Activated T-cell treated with anti-CD3 and anti-CD28 coated beads for 1 hour (primary cell): ENCODE measurements at places on chromosomes 16 and 17.
A peak's percentile ranks its signal among the peaks of the same experiment; 100 is the strongest.

DNA sequence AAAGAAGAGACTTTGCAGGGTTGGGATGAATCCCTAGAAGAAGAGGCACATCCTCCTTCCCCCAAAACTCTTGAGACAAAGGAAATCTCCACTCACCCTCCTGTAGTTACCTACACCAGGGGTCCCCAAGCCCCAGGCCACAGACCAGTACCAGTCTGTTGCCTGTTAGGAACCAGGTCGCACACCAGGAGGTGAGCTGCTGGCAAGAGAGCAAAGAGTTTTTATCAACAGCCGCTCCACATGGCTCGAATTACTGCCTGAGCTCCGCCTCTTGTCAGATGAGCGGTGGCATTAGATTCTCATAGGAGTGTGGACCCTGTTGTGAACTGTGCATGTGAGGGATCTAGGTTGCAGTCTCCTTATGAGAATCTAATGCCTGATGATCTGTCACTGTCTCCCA lies 98.9 kb downstream of the CCT6B start:
- DNase-seq, result no peak

DNA sequence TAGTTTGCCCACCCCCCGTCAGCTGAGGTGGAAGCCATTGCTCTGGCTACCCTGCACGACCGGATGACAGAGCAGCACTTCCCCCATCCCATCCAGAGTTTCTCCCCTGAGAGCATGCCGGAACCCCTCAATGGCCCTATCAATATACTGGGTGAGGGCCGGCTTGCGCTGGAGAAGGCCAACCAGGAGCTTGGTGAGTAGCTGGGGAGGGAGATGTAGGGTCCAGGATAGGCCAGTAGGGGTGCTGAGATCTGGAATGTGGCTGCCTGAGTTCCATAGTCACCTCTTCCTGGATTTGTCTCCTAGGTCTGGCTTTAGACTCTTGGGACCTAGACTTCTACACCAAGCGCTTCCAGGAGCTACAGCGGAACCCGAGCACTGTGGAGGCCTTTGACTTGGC lies 6.4 kb downstream of the PFAS start:
- DNase-seq, result no peak

DNA sequence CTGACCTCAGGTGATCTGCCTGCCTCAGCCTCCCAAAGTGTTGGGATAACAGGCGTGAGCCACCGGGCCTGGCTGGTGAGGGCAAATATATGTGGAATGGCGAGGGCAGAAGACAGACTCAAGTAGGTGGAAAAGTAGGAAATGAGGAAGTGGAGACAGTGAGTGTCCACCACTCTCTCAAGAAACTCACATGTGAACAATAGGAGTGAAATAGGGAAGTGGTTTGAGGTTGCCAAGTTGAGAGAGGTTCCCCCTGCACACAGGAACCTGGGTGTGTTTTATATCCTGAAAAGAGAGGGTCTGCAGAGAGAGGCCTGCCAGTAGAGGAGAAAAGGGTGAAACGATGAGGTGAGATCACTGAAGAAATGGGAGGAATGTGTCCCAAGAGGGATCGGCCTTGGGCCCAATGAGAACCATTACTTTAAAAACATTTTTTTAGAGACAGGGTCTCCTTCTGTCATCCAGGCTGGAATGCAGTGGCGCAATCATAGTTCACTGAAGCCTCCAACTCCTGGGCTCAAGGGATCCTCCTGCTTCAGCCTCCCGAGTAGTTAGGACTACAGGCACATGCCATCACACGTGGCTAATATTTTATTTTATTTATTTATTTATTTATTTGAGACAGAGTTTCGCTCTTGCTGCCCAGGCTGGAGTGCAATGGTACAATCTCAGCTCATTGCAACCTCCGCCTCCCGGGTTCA lies 17.1 kb upstream of the CORO1A start:
- no peak for DNase-seq

GRCh38 chr16:8920645-8921346 lies 38.6 kb downstream of the LITAFD start:
- DNase-seq, result no peak

- DNase-seq, result no peak
Observed at GRCh38 chr16:84460406-84461028, 43.9 kb downstream of the MEAK7 start.

DNA sequence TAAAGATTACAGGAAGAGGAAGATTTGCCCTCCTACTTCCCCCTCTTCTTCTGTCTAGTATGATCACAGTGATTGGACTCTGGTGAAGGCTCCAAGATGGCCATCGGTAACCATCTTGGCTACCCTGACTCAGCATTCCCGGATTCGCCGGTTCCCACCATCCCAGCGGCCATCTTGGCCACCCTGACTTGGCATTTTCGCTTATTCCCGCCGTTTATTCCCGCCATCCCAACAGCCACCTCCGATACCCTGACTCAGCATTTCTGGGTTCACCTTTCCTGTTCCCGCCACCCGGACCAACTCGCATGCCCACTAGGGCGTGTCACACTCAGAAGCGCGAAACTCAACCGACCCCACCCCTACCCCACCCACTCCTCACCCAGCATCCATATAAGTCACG lies 95.4 kb upstream of the GRIN2A start:
- no peak for DNase-seq

- DNase-seq, result no peak
Observed at GRCh38 chr17:39352511-39352910, 48.9 kb downstream of the FBXL20 start.

DNA sequence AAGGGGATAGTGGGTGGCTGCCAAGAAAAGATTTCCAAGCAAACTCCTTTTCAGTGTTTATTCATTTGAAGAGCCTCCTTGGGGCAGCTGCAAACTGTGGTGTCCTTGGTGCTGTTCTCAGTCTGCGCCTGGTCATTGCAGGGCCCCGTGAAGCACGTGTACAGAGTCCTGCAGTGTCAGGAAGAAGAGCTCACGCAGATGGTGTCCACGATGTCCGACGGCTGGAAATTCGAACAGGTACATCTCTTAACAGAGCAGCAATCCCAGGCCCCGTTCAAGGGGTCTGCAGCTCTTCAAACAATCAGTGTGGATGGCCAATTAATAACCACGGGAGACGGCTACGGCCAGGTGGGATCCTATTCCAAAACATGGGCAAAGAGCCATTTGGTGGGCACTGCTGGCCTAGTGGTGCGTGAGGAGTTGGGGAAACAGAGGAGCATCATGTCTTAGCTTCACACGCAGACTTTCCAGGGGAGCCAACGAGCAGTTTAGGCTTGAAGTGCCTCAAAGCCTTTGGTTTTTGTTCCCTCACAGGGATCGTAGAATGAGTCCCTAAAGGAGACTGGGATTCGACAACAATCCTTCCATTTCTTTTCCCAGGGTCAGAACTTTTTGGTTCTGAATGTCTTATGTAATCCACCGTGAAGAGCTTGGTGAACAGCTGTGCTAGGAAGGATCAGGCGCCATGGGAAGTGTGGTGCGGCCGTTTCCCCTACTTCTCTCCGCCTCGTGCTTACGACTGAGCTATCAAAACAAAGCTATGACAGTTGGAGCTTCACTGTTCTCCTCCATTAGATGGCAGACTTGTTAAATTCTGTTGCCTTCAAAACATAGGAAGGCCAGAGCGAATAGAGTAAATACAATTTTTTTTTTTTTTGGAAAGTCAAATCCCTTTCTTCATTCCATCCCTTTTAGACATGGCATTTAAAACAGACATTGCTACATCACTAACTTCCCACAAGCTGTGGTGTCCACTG lies 12.6 kb downstream of the KCTD2 start:
- DNase-seq, result no peak

- no peak for DNase-seq
Observed at GRCh38 chr16:84557504-84557903, 53.0 kb upstream of the MEAK7 start.

DNA sequence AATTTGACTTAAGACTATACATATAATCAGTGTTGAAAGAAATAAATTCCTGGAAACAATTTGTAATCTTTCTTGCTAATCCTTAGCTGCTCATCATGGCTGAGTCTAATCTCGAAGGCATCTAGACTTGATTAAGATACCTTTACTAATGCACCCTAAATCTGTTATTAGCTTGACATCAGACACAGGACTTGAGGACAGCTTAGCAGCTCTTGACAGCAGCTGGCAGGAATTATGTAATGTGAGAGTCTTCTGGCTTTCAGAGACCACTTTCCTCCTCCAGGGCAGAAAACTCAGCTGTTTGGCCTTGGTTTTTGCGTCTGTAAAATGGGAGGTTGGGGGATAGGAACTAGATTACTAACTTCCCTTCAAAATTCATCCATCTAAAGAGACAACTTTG lies 7.1 kb upstream of the MPP2 start:
- DNase-seq, result no peak

DNA sequence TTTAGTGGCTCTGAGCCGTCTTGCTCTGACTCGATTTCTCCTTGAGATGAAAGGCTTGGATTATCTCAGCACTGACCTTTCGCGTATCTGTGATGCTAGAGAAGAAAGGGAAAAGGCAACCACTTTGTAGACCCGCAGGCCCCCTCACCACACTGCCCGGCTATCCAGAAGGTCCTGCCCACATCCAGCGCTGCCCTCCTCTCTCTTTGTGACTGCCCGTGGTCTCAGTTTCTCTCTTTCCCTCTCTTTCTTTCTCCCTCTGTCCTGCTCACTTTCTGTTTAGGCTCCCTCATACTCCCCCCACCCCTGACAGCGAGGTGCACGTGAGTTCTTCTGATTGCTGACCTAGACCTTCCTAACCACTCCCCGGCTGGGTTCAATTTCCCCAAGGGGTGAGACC lies 12.8 kb upstream of the TBX21 start:
- no peak for DNase-seq

- no peak for DNase-seq
Observed at GRCh38 chr17:65219124-65219523, 82.0 kb downstream of the RGS9 start.

DNA sequence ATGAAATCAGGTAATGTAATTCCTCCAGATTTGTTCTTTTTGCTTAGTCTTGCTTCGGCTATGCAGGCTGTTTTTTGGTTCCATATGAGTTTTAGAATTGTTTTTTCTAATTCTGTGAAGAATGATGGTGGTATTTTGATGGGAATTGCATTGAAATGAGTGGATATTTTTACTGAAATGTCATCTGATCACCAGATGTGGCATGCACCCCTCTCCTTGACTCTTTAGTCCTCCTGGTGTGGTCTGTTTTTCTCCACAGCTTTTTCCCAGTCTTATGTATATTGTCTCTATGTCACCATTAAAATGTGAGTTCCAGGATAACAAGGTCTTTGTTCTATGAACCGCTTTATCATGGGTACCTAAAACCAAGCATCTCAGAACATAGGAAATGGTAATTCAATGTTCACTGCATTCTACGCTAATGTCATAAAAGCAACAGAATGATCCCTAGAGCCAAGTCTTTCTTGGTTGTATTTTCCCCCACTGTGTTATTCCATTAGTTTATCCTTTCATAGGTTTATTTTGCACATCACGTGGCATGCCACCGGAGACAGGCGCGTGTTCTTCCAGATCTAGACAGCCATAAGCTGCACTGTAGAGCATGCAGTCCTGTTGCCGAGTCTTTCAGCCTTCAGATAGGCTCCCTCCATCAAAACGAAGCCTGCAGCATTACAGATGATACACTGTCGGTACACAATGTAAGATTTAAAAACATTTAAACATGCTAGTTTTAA lies 172.5 kb downstream of the RPTOR start:
- DNase-seq, result no peak

DNA sequence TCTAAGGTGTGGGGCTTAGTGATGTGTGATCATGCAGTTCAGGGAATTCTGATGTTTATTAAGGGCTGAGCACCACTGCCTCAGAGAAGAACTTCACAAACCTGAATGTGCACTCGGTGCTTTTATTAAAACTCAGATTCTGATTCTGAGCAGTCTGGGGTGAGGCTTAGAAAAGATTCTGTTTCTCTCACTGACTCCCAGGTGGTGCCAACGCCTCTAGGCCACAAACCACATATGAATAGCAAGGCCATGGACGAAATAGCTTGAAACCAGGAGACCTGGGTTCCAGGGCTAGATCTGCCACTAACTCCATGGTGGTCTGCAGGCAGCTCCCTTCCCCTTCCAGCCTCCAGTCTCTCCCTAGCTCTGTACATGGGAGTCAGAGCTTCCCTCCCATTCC lies 169.1 kb downstream of the HS3ST3B1 start:
- DNase-seq, result no peak

DNA sequence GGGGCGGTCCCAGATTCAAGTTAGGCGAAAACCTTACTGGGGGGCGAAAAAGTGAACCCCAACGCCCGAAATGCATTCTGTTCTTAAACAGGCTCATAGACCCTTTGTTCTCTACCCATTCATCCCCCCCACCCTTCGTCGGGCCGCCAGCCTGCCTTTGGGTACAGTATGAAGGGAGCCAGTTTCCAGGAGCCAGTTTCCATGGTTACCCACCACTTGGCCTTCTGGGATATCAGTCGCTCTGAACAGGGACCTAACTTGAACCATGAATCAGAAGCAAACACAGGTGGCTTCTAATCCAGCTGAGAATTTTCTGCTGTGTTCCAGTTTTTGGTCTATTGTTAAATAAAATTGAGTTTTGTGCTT lies 532 bp downstream of the DHX40 start:
- peak; percentile 13 for DNase-seq

GRCh38 chr17:35765086-35765710 lies 4.5 kb downstream of the C17orf50 start:
- DNase-seq, result no peak

- no peak for DNase-seq
Observed at GRCh38 chr16:86089334-86089900, 190.5 kb downstream of the IRF8 start.

DNA sequence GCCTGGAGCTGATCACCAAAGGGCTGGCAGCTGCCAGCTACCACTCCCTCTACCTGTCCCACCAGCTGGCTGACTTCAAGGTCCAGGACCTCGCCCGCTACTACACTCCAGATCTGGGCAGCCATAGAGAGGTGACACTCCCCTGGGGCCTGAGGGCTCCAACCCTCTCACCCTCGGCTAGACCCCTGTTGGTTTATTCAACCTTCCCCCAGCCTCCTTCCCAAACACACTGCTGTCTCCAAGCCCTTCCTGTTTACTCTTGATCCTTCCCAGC lies 18.0 kb downstream of the ALOX12B start:
- no peak for DNase-seq

- DNase-seq, result no peak
Observed at GRCh38 chr16:56050916-56051315, 140.4 kb upstream of the GNAO1 start.

DNA sequence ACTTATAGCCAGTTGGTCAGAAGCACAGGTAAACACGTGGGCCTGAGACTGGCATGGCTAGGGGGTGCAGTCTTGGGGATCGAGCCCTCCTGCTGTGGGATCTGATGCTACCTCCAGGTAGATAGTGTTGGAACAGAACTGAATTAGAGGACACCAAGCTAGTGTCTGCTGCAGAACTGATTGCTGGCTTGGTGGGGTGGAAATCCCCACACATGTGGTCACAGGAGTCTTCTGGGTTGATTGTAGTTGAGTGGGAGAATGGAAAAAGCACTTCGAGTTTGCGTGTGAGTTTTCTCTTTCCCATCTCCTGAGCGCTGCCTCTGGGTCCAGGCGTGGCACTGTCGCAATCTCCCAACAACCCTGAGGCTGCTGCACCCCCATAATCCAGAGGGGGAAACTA lies 8.0 kb upstream of the SPATA32 start:
- no peak for DNase-seq

- DNase-seq, result peak; percentile 60
Observed at GRCh38 chr17:45261577-45262515, at the start of gene SPATA32. Gene SPATA32, minus strand, starts transcription at chr17:45262094. Its CDS starts 78 bp downstream, at chr17:45262016.

- no peak for DNase-seq
Observed at GRCh38 chr17:17028059-17028877, 14.0 kb upstream of the MPRIP start.

- DNase-seq, result no peak
Observed at GRCh38 chr16:1089822-1090619, 6.0 kb downstream of the C1QTNF8 start.

- no peak for DNase-seq
Observed at GRCh38 chr17:78805301-78805700, 23.2 kb upstream of the CYTH1 start.

GRCh38 chr17:61775364-61775763 lies 88.0 kb downstream of the BRIP1 start:
- DNase-seq, result no peak
